ENCODE measurements at places on chromosomes 4 and X. TPM values are rescaled to one million over a fixed set of nuclear protein-coding genes. Genes with fewer than 3 reads are reported as not detected.

The CENPI gene
- total RNA-seq: 12.8 TPM

The INTS6L gene
- 0.08 TPM for total RNA-seq

The CT47A1 gene
- not detected for total RNA-seq

The CFAP47 gene
- not detected for total RNA-seq

The NHSL2 gene
- 0.32 TPM for total RNA-seq

The ZNF674 gene
- 1.9 TPM for total RNA-seq

The OTUD4 gene
- total RNA-seq: 17.2 TPM

The IBSP gene
- total RNA-seq: not detected

The GAGE2A gene
- total RNA-seq: not detected

The ADH1B gene
- not detected for total RNA-seq

The DCAF8L1 gene
- not detected for total RNA-seq

The CSAG3 gene
- total RNA-seq: not detected
